Mammary epithelial cell (primary cell): ENCODE measurements at places on chromosomes 12 and 14. TPM values are rescaled to one million over a fixed set of nuclear protein-coding genes. Genes with fewer than 3 reads are reported as not detected.

GRCh38 chr14:96168581-96168980 lies 36.1 kb upstream of the BDKRB2 start:
- no peak for DNase-seq

- no peak for DNase-seq
These were observed 17.0 kb downstream of the SIX1 start for GRCh38 chr14:60632257-60632656.

- no peak for DNase-seq
These were observed 180.9 kb upstream of the CNTN1 start for GRCh38 chr12:40511341-40511740.

DNA sequence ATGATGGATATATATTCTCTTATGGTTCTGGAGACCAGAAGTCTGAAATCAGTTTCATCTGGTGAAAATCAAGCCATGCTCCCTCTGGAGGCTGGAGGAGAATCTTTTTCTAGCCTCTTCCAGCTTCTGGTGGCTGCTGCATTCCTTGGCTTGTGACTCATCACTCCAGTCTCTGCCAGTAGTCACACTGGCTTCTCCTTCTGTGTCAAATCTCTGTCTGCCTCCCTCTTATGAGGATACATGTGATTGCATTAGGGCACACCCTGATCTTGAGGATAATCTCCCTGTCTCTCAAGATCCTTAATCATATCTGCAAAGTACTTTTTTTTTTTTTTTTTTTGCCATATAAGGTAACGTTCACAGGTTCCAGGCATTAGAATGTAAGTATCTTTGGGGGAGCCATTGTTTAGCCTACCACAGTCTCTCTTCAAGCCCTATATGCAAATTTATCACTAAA lies 17.7 kb downstream of the DNAL1 start:
- DNase-seq: peak; percentile 95

GRCh38 chr14:81342850-81343580 lies 57.1 kb downstream of the STON2 start:
- DNase-seq: no peak

DNA sequence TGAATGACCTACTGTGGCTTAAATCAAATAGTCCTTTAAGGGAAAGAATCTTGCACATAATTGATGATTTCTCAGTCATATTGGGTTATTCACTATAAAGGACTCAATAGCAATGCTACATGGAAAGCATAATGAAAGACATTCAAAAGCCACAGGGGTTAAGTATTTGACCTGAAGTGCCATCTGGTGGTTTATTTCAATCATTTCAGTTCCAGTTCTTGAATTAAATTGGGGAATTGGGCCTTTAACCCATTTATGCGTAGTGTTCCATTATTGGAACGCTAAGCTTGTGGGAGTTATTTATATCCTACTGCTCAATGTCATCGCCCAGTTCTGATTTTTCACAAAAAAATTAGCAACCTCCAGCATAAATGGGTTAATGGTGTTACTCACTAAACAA lies 41.3 kb upstream of the C12orf71 start:
- peak; percentile 21 for DNase-seq

DNA sequence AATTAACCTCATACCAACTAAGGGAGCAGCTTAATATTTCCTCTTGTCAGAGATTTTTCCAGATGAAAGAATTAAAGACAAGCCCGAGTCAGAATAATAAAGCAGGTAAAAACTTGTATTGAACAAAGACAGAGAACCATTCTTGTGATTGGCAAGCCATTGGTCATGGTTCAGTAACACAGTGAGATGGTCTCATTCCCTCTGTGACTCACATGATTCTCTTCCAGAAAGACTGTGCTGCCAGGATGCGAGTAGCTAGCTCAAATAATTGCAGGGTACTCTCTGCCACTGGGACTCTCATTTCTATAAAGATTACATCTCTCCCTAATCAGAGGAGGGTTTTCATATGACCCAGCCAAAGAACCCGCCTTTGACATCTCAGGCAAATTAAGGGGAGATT lies 179.4 kb downstream of the PHLDA1 start:
- peak; percentile 91 for DNase-seq

Gene RIPK3
- total RNA-seq: 0.61 TPM in 1 of 2 replicates, not detected in the other

Gene SLC5A8
- not detected for total RNA-seq
